ENCODE measurements at places on chromosomes 11 and 22.

DNA sequence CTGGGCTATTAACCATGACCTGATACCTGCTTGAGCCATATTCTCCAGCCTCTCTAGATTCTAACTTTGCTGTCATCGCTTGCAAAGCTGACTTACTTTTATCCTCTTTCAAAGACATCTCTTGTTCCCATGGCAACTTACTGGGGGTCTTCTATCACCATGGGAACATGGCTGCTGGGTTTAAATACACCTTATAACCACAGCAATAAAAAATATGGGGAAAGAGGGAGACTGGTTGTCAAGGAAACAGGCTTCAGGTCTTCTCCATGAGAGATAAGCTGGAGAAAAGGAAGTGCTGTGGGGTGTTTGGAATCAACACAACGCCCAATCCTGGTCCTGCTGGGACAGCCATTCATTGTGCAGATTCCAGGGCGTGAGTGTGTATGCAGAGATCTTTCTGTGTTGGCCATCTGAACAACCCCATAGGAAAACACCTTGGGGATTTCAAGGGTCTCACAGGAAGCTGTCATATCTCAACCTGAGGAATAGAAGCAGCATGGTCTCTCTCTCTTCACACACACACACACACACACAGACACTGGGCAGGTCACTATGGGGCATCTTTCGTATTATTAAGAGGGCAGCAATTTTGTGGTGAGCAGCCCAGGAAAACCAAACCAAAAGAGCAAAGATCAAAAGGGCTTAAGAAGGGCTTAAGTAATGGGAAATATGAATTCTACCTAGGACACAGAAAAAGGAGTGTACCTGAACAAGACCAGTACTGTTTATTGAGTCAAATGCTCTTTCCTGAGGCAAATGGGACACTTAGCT is 344.7 kb upstream of the NCAM1 start:
- DNase-seq = no peak

DNA sequence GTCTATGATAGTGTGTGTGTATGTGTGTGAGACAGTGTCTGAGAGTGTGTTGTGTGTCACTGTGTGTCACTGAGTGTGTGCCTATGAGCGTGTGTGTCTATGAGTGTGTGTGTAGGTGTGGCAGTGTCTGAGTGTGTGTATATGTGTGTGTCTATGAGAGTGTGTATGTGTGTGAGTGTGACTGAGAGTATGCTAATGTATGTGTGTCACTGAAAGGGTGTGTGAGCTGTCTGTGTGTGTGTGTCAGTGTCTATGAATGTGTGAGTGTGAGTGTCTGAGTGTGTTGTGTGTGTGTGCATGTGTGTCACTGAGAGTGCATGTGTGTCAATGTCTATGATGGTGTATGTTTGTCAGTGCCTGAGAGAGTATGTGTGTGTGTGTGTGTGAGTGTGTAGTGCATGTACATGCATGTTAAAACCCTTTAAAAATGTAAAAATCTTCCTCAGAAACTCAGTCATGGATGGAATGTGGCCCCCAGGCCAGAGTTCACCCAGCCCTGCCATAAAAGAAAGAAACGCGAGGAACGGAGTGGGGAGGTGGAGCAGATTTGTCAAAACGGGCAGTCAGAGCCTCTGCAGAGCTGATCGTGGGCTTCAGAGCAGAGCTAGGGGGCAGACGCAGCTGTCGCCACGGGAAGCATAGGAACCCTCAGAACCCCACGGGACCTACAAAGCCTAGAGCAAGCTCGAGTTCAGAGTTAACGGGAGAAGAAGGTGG is 218.8 kb downstream of the CTTN start:
- no peak for DNase-seq

DNA sequence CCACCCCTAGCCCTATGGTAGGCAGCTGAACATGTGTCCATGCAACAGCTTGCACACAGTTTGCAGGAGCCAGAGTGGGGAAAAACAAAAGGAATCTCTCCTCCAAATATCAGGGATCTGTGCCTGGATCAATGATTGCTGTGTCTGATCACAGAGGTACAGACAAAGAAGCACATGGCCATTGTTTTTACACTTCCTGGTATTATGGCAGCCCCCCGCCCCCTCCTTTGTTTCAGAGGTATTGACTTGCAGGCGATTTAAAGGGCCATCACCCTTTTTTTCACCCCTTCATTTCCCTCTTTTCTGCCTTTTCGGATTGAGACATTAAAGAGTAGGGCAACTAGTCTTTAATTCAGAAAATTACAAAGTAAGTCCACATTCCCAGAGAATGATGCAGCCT is 453.0 kb upstream of the LUZP2 start:
- no peak for DNase-seq

DNA sequence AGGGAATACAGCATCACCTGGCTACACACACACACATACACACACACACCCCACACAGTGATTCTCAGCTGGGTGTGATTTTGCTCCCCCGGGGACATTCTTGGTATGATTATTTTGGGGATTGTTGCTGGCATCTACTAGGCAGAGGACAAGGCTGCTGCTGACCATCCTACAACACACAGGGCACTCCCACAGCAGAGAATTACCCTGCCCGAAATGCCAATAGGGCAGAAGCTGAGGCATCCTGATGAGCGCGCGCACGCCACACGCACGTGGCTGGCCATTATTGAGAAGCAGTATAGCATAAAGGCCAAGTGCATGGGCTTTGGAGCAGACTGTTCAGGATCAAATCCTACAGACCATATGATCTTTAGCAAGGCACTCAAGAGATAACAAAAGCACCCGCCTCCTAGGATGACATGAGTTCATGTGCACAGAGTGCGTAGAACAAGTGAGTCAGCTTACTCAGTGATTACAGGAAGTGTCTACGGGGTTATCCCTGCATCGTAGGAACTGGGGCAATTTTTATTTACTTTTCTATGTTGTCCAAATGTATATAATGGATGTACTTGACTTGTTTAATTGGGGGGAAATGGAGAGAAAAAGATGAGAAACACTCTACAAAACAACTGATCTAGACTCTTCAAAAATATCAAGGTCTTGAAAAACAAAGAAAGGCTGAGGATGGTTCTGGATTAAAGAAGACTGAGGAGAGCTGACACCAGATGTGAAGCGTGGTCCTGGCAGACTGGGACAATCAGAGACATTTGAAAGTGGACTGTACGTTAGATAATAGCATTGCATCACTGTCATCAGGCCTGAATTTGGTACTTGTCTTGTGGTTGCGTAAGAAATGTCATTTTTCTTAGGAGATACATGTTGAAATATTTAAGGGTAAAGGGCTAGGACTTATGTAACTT is 7.2 kb upstream of the EHD1 start:
- no peak for DNase-seq

DNA sequence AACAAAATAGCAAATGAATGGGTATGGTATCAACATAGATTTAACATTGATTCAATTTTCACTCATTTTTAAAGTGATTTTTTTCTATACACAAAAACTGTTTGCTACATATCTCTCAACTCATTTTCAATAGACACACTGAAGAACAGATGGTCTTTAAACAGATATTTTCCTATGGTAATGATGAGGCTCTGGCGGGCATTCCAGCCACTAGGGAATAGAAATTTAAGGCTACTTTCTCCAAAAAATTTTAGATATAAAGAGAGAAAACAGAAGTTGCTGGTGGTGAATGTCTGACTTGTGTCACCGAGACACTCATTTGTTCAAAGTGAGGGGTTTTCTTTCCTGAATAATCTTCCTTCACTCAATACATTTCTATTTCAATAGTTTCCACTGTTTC is 693.0 kb downstream of the ETS1 start:
- no peak for DNase-seq

DNA sequence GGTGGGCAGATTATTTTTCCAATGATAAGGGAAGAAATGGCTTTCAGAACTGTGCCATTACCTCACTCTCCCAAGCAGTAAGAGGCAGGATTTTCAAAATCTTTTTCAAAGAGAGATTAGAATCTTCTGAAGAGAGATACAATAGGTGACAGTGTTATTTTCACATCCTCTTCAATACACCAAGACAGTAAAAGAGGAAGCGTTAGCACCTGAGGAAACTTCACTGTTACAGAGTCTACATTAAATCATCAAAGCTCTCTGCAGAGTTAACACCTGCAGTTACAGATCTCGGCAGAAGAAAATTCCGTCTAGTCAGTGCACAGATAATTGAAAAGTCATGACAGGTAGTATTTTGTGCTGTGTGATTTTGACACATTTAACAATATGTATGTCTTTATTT is 144.9 kb downstream of the PGR start:
- DNase-seq = no peak

GRCh38 chr22:22558071-22558971 is 744 bp downstream of the PRAME start:
- no peak for DNase-seq

DNA sequence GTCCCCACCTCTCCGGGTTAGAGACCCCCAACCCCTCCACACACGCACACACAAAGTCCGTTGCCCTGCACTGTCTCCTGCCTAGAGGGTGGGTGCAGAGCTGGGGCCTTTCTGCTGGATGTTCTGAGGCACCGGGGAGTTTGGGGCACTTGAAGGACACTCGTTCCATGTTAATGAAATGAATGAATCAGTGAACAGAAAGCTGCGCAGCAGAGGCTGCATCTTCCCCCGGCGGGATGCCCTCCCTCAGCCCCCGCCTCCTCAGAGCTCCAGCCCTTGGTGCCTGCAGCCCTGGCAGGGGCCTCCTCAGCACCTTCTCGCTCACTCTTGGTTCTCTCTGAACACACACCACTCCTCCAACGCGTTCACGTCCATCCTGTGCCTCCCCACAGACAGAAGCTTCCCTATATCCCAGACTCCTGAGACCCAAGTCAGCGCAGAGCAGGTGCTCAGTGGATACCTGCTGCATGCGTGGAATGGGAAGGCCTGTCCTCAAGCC is 611.9 kb downstream of the TBC1D22A start:
- peak; percentile 3 for DNase-seq

DNA sequence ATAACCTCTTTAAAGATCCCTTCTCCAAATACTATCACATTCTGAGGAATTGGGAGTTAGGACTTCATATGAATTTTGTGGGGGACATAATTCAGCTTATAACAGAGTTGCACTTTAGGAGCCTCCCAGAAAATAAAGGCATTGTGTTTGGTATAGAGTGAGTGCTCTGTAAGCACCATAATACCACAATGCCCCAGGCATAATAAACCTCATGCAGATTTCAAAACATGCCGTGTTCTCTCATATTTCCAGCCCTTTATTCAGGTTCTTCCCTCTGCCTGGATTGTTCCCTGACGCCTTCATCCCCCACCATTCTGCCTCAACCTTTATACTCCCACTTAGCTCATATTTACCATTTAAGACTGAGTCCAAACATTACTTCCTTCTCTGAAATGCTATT is 398.8 kb upstream of the FAT3 start:
- no peak for DNase-seq

GRCh38 chr11:125129316-125129993 is 18.0 kb upstream of the TMEM218 start:
- peak; percentile 64 for DNase-seq

DNA sequence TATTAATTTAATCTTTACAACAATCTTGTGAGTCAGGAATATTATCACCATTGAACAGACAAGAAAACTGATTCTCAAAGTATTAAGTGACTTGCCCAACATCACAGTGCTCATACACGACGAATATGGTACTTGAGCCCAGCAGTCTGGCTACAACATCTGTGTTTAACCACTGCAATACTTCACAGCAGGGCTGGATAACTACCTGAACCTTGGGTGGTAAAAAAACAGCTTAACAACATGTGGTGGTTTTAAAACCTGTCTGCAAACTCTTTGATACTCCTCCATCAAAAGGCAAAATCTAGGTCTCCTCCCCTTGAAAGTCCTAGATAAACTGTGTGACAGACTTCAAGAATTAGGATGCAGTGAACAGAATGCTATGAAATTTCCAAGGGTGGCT is 424.6 kb upstream of the CADM1 start:
- no peak for DNase-seq

- no peak for DNase-seq
Measured at GRCh38 chr22:42920101-42920820, 63.2 kb upstream of the ARFGAP3 start.

GRCh38 chr11:36395978-36396736 is 100.1 kb downstream of the PRR5L start:
- no peak for DNase-seq

GRCh38 chr11:68843052-68843561 is 1.4 kb upstream of the CPT1A start:
- no peak for DNase-seq

DNA sequence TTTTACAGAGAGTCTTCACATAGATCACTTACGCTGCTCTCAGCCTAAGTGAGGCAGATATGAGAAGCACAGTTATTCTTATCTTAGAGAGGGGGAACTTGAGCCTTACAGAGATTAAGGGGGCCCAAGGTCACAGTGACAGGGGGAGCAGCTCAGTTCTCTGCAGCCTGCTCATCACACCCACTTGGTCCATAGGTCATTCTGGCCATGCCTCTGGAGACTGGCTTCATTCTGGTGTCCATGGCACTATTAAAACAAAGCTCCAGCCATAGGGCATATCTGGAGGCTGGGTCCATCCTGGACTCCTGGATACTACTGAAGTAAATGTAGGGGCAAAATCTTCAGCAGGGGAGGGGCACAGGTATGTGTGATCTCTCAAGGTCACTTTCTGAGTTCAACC is 5.9 kb downstream of the SLC5A4 start:
- DNase-seq = no peak

GRCh38 chr11:17490938-17491337 is 14.3 kb upstream of the ABCC8 start:
- no peak for DNase-seq

DNA sequence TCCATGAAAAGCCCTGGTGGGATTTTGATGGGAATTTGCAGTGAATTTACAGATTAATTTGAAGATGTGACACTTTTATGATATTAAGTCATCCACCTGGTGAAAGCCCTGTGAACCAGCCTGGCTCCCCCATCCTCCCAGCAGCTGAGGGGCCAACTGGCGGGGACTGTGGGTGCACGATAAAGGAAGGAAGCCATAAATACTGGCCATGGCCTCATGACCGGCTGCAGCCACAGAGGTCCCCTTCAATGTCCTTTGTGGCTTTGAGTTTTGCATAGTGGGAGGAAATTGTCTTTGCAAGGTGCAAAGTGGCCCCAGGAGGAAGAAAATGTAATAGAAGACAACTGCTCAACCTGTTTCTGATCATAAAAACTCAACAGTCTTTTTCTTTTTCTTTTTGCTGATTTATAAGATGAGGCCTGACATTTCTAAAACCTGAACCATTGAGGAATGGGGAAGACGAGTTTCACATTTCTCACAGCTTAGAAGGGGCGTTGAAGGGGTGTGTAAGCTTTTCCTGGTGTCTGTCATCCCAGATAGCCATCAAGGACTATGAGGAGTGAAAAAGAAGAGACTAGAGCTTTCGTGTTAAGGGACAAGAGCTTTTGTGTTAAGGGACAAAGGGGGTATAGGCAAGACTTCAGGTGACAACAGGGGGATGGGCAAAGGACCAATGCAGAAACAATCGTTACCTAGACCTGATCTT is 6.3 kb upstream of the NDUFV1 start:
- DNase-seq = no peak
